Progenitor cell of endocrine pancreas (in vitro differentiated cells): ENCODE measurements at places on chromosomes 3 and 15. TPM values are rescaled to one million over a fixed set of nuclear protein-coding genes. Genes with fewer than 3 reads are reported as not detected.

DNA sequence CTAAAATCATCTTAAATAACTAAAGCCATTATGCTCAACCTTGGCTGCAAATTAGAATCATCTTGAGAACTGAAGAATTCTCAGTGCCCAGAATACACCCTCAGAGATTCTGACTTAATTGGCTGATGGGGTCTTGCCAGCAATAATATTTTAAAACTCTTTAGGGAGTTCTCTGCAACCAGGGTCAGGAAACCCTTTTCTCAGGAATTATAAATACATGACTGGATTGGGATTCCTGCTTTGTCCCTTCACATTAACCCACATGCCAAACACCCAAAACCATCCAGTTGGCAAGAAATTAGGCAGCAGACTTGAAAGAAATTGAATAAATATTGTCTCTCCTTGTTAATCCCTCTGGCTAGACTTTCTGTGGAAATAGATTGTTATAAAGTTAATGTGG is 482.3 kb upstream of the NECTIN3 start:
- no peak for DNase-seq

Gene CIB2
- total RNA-seq = 41.6 and 44.9 TPM in 2 replicates

GRCh38 chr3:187085021-187085666 is 54.2 kb downstream of the RPL39L start:
- no peak for DNase-seq

DNA sequence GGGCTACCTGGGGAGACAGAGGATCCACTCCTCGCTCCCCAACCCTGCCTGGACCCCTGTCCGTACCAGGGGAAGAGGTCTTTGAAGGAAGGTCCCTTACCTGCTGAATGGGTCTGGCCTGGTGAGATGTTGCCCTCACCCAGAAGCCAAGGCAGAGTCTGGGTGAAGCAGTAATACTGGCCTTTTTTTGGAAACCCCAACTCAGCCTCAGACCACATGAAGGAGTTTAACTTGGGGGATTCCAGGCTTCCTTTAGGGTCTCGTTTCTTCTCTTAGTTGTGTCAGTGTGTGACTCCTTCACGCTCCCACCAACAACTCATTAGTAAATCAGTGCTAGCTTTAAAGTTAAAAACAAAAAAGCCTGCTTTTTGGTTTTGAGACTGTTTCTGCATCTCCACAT is 45.6 kb downstream of the RTP1 start:
- no peak for DNase-seq

DNA sequence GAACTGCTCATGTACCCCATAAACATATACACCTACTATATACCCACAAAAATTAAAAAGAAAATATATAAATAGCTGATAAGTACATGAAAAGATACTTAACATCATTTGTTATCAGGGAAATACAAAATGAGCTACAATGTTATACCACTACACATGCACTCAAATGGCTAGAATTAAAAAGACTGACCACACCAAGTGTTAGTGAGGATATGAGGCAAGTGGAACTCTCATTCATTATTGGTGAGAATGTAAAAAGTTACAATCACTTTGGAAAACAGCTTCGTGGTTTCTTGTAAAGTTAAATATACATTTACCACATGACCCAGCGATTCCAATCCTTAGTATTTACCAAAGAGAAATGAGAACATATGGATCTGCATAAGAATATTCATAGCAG is 26.5 kb downstream of the EOMES start:
- no peak for DNase-seq

Gene PP2D1
- not detected in 2 replicates for total RNA-seq

Gene FGF12
- 5.0 and 6.1 TPM in 2 replicates for total RNA-seq

Gene ZIC1
- 0.40 and 0.77 TPM in 2 replicates for total RNA-seq

Gene MYL3
- total RNA-seq = 0.33 TPM in 1 of 2 replicates, not detected in the other

DNA sequence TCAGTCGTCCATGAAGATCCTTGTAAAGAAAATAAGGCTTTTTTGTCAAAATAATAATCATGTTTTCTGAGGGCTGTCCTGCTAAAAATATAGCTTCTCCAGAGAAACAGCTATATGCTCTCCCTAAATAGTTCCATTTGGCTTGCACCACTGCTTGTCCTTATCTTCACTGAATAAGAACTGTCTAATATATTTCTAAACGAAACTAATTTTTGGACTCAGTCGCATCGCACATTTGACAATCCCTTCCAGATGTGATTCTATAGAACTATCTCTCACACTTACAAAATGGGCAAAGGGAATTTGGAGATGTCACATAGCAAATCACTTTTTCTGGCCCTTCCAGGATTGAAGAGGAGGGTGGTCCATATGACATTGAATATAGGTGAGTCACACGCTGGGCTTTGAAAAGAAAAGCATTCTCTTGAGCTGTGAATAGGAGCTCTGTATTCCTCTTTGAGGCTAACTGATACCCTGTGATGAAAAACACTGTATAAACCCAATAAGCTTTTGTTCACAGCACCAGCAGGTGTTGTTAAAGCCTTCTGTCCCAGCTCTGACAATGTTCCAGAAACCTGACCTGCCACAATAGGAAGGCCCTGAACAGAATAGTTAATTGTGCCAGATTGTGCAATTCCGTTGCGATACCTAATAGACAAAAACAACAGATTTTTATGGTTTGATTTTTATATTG is 1144.2 kb downstream of the ROBO2 start:
- no peak for DNase-seq

Gene GPR171
- total RNA-seq = not detected in 2 replicates

GRCh38 chr15:64096668-64097384 is 1.0 kb downstream of the SNX1 start:
- DNase-seq = no peak
